ENCODE measurements at places on chromosomes 4 and X.
A peak's percentile ranks its signal among the peaks of the same experiment; 100 is the strongest.

DNA sequence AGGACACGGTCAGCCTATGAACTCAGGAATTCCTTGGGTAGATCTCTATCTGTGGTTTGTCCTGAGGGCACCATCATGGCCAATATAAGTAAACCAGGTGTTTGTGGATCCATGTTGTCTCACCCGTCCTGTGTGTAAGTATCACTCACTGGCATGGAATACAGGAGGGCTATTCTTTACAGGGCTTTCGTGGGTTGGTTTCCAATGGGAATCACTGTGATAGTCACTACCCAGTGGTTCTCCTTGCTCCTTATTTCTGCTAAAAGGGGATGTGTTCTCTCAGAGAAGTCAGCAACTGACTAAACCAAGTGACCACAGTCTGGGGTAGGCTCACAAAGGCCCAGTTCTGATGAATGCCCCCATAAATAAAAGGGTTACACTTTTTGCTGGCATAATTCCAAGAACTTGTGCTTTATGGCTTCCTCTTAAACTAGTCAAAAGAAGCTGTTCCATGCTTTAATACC is 236.7 kb upstream of the JADE1 start:
- no peaks in the 10 kb centered on the region for H3K4me1 ChIP-seq
- H3K27ac ChIP-seq = no peak overlapping the region
- H3K27me3 ChIP-seq = peaks cover 25% of the 10 kb centered on the region
- H3K36me3 ChIP-seq = no peaks in the 10 kb centered on the region
- no peak overlapping the region for H3K4me3 ChIP-seq

DNA sequence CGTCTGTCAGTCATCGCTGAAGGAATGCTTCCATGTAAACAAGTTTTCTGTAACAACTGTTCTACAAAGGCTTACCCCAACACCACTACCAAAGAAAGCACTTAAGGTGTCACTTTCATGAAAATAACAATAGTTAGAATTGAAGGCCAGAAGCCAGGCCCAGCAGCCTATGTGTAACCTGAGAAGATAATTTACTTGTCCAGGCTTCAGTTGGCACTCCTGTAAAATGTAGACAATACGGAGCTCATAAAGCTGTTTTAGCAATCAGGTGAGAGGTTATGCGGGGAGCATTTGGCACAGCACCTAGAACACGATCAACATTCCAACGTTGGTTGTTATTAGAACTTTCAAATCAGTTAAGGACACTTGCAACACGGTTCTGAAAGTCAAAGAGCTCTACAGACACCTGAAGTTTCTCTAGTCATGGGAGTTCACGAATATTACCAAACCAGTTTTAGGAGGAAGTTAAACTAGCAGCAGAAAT is 15.7 kb downstream of the ADGRA3 start:
- ATAC-seq = no peak
- H3K27me3 ChIP-seq = no peaks in the 10 kb centered on the region
- H3K27ac ChIP-seq = no peak overlapping the region
- H3K4me3 ChIP-seq = no peak overlapping the region
- H3K4me1 ChIP-seq = no peaks in the 10 kb centered on the region

DNA sequence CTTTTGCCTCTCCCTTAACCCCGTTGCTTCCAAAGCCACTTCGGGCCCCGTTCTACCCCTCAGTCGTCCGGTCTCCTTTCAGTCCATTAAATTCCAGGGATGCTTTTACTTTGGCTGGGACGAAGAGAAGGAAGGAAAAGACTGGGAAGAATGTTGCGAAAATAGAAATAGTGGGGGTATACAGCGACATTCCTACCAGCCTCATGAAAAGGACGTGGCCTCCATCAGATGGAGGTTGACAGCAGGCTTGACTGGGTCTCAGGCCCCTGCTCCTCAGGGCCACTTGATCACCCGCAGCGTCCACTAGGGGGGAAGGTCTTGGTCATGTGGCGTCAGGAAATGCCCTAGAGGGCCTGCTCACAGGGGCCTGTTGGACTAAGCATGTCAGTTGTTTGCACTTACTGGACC is 657 bp upstream of the ANKRD50 start:
- no peak overlapping the region for H3K4me3 ChIP-seq
- ATAC-seq = peak; percentile 25
- no peak overlapping the region for H3K27ac ChIP-seq
- peaks cover 12% of the 10 kb centered on the region for H3K27me3 ChIP-seq
- no peaks in the 10 kb centered on the region for H3K4me1 ChIP-seq
- no peaks in the 10 kb centered on the region for H3K36me3 ChIP-seq

- H3K27me3 ChIP-seq = peaks cover 10% of the 10 kb centered on the region
- ATAC-seq = no peak
- no peak overlapping the region for H3K4me3 ChIP-seq
- no peaks in the 10 kb centered on the region for H3K4me1 ChIP-seq
- H3K27ac ChIP-seq = no peak overlapping the region
Measured at GRCh38 chr4:8695237-8696219, 103.0 kb downstream of the CPZ start.

- H3K27ac ChIP-seq = peak overlapping the region; percentile 30
- ATAC-seq = no peak
- no peaks in the 10 kb centered on the region for H3K4me1 ChIP-seq
- no peak overlapping the region for H3K4me3 ChIP-seq
Measured at GRCh38 chrX:24396236-24396930, 35.9 kb downstream of the SUPT20HL1 start.

DNA sequence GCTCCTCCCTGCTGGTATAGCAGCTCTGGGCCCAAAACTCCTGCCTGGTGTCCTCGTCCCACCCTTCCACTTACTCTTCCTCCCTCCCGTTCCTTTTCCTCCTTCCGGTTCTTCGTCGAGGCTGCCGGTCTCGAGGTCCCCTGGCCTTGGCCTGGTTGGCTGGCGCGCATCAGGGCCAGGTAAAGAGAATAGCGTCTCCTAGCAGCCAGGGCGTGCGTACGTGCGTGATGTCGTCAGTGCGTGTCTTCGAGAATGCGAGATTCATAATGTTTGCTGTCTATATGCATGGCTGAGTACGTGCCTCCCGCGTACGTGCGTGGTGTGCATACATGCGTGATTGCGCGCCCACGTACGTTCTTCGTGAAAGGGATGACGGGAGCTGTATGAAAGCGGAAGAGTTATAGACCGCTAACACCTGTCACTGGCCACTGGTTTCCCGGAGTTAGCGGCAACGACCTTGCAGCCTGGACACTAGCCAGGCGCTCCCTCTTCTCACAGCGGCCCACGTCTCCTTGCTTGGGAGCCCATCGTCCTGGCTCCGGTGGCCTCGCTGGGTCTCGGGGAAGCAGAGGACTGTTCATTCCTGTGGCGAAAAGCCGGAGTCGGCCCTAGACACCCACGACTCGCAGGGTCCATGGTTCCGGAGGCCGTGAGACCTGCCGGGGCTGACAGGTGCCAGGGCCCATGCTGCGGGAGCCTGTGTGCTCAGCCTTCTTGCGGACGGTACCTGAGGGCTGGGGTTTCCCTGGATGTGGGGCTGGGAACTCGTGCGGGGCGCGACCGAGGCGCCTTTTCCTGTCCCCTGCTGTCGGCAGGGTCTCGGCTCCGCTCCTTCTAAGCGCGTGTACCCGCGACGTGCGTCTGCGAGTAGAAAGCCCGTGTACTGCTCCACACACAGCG is at the start of gene EOLA1:
Gene EOLA1 (plus strand): TSS at position 392 of the 900 bp plus-strand sequence. CDS start 4,619 bp downstream, outside the sequence.
- ATAC-seq = peak; percentile 86
- H3K4me3 ChIP-seq = peak within 1 kb of the TSS; percentile 82
- H3K27me3 ChIP-seq = no peaks in the 10 kb centered on the region

DNA sequence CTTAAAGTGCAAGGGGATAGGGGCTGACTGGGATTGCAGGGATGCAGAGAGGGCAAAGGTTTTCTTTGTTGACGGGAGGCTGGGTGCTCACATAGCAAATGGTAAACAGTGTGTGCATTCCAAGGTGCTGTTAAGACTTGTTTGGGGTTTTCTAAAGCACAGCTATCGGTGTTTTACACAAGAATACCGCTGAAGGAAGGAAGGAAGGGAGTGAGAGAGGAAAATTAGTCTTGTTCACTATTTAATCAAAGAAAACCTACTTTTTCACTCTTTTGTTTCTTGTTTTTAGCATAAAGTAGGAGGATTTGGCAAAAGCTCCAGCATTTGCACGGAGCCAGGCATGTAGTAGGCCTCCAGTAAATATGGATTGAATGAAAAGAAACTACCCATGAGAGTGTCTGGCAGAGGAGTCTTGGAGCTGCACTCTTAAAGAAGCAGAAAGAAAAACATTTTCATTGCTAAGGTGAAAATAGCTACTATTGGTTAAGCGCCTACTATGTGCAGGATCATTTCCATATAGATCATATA is 99.7 kb downstream of the FIP1L1 start:
- H3K4me1 ChIP-seq = no peaks in the 10 kb centered on the region
- no peaks in the 10 kb centered on the region for H3K36me3 ChIP-seq
- H3K27ac ChIP-seq = no peak overlapping the region
- H3K4me3 ChIP-seq = no peak overlapping the region
- no peak for ATAC-seq
